ENCODE measurements at places on chromosomes 2 and 18.

DNA sequence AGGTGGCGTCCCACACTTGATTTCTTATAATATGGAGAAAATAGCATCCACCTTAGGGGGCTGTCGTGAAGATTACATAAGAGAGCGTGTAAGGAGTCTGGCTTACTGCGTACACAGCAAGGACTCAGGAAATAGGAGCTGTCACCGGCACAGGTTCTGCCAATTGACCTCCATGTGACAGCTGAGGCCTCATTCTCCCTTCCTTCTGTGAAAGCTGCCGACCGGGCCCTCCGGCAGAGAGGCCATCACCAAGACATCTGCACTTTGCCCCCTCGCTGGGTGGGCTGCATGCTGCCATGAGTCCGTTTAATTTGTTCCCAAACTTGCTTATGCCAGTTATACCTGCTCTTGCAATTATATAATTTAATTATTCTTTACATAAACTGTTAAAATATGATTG, 27.7 kb downstream of the HS1BP3 start:
- no peak for DNase-seq

GRCh38 chr18:61727241-61728193, 165.3 kb downstream of the RNF152 start:
- DNase-seq: no peak

DNA sequence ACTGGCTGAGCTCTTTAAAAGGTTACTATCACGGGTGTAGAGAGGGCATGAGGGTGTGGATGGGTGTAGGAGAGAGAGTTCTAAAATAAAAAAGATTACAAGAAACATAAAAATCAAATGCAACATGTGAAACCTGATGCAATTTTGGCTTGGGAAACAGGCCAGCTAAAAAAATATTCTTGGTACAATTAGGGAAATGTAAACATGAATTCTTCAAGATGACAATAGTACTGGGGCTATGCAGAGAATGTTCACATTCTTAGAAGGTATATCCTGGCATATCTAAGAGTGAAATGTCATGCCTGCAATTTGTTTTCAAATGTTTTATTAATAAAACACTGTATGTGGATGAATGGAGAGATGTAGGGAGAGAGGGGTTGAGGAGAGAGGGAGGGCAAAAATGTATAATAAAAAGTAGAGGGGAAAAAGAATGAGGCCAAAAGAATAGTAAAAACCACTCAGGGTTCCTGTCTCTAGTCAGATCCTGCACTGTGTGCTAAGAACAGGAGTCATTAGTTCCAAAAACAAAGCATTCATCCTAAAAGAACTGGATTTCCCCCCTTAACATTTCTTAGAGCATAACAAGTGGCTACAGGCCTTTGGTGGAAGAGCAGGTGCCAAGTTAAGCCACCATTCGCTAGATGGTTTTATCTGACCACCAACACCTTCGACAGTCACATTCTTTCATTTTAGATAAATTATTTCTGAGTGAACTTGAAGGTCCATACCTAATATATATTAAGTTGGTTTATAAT, 77.3 kb downstream of the LPIN2 start:
- no peak for DNase-seq

GRCh38 chr2:215831296-215831913, 181.9 kb downstream of the MREG start:
- no peak for DNase-seq

DNA sequence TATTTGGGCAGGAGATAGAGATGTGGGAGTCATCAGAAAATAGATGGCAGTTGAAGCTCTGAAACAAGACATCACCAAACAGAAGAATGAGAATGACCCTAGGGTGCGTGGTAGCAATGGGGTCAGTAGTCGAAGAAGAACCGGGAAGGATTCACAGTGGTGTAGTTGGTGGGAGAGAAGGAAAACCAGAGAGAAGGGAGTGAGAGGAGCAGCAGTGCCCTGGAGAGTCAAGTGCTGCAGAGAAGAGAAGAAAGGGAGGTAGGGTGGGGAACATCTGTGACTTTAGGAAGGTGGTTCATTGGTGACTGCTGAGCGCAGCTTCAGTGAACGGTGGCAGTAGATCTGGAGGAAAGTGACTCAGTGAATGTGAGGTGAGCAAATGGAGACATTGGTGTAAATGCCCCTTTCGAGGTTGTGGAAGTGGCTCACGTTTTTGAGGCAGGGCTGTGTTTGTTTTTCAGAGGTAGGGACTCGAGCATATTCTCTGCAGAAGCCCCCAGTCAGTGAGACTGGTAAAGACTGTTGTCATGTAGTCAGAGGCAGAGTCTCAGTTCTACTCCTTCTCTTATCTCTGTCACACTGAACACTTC, 36.4 kb downstream of the CDC42EP3 start:
- DNase-seq: no peak

GRCh38 chr2:42931146-42931817, 138.9 kb upstream of the HAAO start:
- DNase-seq: no peak

DNA sequence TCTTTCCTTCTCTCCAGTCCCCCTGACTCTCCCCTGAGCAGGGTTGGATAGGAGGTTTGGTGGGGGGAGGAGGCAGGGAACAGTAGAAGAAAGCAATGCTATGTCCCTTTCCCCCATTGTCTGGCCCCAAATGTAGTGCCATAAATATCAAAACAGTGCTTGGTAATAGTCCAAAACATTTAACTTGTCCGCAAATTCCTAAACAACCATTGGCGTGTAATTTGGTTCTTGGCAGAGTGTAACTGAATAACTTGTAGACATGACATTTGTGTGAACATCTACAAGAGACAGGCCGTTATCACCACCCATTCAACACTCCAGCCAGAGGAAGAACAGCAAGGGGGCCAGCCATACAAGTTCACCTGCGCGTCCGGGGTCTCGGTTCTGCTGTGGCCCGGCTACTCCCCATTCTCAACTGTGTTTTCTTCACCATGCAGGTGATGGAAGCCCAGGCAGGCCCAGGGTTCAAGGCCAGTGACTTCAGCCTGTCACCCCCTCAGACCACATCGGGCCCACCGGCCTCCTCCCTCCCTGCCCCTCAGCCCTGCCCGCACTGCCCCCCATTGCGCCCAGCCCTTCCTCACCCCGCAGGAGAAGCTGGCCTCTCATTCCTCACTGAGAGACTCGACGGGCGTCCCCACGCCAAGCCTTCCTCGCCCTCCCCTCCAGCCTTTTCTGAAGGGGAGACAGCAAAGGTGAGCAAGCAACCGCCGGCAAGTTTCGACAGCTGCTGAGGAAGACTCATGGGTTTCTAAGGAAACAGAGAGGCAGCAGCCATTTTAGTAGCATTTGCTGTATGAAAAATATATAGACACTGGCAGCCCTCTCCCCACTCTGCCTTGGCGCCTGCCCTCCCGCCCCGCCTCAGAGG, 699 bp upstream of the RAPGEF4 start:
- no peak for DNase-seq

- DNase-seq: no peak
Observed at GRCh38 chr2:211617803-211618202, 920.8 kb downstream of the ERBB4 start.

- DNase-seq: no peak
Observed at GRCh38 chr2:149645391-149645790, 57.8 kb upstream of the MMADHC start.

DNA sequence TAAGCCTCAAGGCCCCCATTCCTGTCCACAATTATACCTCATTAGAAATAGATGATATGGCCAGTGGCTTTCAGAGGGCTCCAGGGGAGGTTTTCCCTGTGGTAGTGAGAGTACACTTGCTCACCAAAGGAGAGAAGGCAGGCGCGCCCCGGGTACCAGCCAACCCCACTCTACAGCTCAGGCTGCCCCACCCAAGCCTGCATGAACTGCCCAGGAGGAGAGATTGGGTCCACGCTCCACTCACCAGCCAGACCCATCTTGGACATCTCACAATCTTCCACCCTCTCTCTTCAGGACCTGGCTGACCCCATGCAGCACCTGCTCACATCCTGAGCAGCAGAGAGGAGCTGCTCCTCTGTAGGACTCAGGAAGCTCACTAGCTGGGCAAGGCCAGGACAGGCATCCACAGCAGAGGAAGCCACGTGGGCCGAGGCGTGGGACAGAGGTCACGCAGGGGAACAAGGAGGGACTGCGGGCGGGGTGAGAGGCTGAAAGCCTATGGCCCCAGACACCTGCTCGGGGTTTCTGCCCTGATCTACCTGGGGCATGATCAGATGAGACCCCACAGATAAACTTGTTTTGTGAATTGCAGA, 53.9 kb upstream of the GLI2 start:
- DNase-seq: no peak

GRCh38 chr2:223873672-223874071, 36.3 kb upstream of the AP1S3 start:
- no peak for DNase-seq

- no peak for DNase-seq
Observed at GRCh38 chr2:8418721-8419120, 263.1 kb upstream of the ID2 start.

DNA sequence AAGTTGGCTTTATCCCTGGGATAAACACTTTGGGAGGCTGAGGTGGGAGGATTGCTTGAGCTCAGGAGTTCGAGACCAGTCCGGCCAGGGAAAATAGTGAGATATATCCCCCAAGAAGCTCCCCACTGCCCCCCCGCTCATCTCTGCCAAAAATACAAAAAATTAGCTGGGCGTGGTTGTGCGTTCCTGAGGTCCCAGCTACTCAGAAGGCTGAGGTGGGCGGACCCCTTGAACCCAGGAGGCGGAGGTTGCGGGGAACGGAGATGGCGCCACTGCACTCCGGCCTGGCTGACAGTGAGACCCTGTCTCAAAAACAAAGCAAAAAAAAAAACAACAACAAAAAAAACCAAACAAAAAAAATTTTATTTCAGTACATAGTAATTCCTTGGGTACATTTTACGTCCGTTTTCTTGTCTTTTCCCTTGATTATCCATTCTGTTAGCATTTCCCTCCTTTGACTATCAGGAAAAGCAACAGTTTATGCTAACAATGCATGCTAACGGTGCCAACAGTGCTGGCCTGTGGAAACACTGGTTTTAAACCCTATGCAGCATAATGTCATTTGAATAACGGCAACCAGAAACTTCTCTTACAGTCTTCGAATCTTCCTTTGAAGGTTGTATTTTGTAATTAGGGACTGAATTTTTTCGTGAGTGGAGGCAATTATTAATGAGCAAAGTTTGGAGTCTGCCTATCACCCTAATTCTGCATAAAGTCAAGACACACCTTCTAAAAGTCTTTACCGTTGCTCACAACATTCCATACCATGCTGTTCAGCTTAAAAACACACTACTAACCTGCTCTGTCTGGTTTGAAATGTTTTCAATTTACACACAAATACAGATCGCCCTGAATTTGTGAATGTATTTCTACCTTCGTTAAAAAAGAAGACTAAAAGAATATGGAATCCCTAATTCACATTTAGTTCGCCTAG, 721 bp upstream of the MIB1 start:
- DNase-seq: no peak

- no peak for DNase-seq
Observed at GRCh38 chr2:110645616-110646015, 32.2 kb downstream of the BUB1 start.

DNA sequence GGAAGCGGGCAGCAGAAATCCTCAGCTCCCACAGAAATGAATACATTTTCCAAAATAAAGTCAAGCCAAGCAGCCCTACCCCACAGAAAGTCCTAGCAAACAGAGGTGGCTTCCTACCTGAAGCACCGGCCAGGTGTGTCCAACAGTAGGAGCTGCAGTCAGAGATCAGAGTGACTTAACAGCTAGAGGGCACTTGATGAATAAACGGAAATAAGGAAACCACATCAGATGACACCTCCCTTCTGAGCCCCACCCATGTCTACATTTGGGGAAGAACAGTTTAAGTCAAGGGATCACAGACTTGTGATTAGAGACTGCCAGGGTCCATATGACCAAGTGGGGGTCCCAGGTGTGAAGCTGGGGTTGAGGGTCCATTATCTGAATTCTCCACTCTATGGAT, at the start of gene CXCR1:
Gene CXCR1, minus strand, starts transcription at position 172 of the 400 bp plus-strand sequence. CDS start 1,751 bp downstream, outside the sequence.
- DNase-seq: no peak

- no peak for DNase-seq
Observed at GRCh38 chr2:203741566-203741965, 35.1 kb downstream of the CD28 start.

DNA sequence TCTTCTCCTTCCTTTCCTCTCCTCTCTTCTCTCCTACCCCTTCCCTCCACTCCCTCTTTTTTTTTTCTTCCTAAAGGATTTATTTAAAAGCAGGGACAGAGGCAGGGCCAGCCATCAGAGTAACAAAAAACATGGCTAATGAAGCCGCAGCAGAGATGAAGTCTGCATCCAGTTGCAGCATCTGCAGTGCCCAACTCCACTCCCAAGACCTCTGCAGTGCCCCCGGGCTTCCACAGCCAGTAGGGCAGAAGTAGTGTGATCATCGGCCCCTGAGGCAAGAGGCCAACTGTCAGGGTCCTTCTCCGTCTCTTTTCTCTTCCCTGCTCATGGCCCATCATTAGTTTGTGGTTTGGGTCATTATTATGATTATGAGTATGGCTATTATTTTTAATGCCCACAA, 4.2 kb upstream of the EGR4 start:
- DNase-seq: no peak

DNA sequence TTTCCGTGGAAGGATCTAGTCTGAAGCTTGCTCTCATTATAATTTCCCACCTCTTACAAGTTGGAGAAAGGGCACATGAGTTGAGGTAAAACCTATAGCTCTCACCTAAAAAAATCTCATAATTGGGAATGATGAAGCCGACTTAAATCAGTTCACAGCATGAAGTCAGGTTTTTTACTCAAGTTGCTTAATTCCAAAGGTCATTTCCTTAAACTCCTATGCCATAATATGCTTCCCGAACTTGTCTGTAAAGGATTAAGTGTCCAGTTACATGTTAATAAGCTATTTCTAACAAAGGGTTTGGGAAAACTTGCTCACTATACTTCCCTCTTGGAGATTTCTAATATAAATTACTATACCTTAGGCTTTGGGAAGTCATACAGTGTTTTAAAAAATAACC, 481.2 kb downstream of the NUP35 start:
- no peak for DNase-seq

DNA sequence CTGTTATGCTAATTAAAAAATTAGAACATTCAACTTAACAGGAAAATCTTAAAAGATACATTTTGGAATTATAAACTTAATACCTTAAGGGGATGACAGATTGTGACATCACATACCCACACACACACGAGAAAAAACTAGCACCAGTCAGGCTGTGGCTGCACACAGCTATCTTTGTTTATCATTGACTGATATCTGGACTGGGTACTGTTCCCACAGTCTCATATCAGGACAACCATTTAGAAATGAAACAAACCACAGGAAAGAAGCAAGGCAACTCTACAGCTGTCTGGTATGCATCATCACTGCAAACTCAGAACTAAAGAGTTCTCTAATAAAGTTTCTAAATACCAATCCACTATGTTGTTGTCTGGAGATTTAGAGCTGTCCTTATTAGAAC, 210.9 kb upstream of the SMAD7 start:
- DNase-seq: no peak

GRCh38 chr2:145822892-145823534, 1303.1 kb upstream of the ZEB2 start:
- no peak for DNase-seq

GRCh38 chr2:201264472-201265173, 4.3 kb downstream of the CASP8 start:
- DNase-seq: no peak

DNA sequence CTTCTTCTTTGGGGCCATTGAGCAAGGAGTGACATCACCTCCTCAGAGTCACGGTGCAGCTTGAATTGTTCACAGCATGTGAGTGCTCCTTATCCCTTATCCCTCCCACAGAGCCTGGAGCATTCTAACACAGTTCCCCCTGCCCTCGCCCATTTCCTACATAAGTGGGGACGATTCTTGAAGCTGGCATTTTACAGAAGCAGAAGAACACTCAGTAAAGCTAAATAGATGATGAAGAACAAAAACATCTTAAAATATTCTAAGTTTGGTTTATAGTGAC, 135.8 kb upstream of the APCDD1 start:
- DNase-seq: no peak
